GM23248 (cell line): ENCODE measurements at places on chromosomes 2 and 18. TPM values are rescaled to one million over a fixed set of nuclear protein-coding genes. Genes with fewer than 3 reads are reported as not detected.

PRKAG3 gene
- polyA plus RNA-seq = not detected in 2 replicates

OTOS gene
- not detected in 2 replicates for polyA plus RNA-seq

MRPL53 gene
- polyA plus RNA-seq = 69.2 and 71.0 TPM in 2 replicates

SCYGR4 gene
- not detected in 2 replicates for polyA plus RNA-seq

GNLY gene
- not detected in 2 replicates for polyA plus RNA-seq

TMEM163 gene
- polyA plus RNA-seq = not detected in 2 replicates

CABLES1 gene
- 1.3 and 2.4 TPM in 2 replicates for polyA plus RNA-seq

NAGK gene
- polyA plus RNA-seq = 136 and 142 TPM in 2 replicates

FEV gene
- not detected in 2 replicates for polyA plus RNA-seq

TMEM127 gene
- 33.4 and 34.0 TPM in 2 replicates for polyA plus RNA-seq

NEURL3 gene
- not detected in 2 replicates for polyA plus RNA-seq

DNA sequence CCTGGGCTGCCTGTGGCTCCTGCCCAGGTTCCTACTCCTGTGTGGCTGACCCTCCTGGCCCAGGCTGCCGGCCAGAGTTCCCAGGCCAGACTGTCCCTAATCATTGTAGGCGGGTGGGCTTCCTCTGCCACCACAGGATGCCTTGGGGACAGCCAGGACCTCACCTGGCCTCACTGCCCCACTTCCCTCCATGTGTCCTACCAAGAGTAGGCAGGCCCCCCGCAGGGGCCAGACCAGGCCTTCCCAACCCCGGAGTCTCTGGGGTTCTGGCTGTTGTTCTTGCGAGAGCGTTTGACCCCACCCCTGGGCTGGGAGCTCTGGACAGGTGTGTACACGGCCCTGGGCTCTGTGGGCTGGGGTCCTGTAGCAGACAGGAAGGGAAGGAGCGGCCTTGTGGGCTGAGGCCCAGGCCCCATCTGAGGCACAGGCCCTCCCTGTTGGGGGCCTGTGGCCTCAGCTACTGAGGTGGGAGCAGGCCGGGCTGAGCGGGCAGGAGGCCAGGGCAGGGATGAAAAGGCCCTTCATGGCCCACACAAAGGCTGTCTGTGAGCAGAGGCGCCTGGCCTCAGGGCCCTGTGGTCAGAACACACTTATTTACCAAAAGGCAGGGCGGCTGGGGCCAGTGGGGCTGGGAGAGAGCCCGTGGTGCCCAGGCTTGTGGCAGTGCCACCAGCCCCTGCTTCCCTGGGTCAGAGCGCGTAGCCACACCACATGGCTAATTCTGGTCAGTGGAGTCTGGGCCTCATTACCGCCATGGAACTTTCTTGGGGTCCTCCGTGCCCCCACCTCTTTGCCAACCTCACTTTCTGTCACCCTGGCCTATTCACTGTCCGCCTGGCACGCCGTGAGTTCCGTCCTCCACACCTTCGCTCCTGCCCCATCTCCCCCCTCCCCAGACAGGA lies 2.0 kb downstream of the SNORC start:
- no peak for DNase-seq

GRCh38 chr2:128580988-128581848 lies 262.6 kb upstream of the HS6ST1 start:
- DNase-seq = no peak

DNA sequence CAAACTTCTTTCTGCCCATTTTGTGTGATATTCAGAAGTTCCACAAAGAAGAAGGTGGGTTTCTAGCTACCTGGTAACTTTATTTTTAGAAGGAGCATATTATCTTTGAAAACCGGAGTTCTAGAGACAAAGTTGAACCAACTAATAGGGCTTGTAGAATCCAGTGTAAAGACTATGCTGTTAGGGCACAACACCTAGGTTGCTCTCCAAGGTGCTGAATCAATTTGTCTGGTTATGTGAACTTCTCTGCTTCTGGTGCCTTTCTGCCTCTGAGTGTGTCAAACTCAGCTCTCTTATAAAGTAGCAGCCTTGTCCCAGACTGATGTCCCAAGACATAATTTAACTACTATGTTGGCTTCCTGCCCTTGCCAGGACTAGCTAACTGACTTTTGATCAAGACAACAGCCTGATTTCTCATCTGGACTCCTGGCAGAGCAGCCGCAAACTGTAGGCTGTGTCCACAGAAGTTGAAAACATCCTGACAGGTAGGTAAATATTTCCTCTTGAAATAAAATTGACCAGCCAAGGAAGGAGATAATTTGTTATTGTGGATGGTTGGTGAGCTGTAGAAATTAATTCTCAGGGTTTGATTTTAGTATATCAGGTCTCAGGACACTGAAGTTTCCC lies 119.4 kb downstream of the CYRIA start:
- DNase-seq = peak; percentile 46

- DNase-seq = peak; percentile 42
These were observed 462.6 kb downstream of the SLC4A3 start for GRCh38 chr2:220090050-220090449.

GRCh38 chr2:37507703-37508102 lies 163.3 kb downstream of the QPCT start:
- DNase-seq = no peak

- no peak for DNase-seq
These were observed 49.9 kb downstream of the PLEKHA3 start for GRCh38 chr2:178530131-178530530.
